CD4-positive, alpha-beta T cell treated with Interferon gamma for 1 hour (primary cell): ENCODE measurements at places on chromosomes 5 and 9.

DNA sequence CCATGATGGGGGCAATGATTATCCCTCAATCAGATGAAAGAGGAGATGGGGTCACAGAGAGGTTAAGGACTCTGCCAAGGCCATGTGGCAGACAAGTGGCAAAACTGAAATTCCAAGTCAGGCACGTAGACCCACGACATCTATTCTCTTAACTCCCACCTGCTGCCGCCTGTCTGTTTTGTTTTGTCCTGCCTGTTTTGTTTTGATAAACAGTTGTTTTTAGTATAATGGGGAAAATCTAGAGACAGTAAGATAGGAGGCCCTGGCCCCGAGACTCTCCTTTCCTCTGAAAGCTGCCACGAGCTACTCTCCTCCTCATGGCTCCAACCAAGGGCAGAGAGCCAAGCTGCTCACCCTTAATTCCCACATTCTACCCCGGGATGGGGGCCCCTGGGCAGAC, 4.9 kb downstream of the FSTL4 start:
- DNase-seq, result no peak

- no peak for DNase-seq
These were observed 38.2 kb upstream of the GRAMD2B start for GRCh38 chr5:126384985-126385384.

DNA sequence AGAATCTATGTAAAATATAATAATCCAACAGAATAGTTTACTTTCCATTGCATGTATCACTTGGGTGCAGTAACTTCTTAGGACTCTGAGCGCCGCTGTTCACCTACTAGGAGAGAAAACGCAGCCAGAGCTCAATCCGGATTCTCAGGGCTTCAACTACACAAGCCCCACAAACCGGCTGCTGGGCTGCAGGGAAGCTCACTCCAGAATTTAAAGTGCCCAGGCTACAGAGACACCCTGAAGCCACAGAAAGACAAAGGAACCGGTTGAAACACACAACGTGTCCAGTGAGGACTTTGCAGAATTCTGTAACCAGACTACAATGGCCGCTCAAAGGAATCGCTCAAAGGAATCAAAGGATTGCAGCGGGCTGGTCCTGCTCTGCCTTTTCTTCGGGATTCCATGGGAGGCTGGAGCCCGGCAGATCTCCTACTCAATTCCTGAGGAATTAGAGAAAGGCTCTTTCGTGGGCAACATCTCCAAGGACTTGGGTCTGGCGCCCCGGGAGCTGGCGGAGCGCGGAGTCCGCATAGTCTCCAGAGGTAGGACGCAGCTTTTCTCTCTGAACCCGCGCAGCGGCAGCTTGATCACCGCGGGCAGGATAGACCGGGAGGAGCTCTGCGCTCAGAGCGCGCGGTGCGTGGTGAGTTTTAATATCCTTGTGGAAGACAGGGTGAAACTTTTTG, at the start of gene PCDHGA10:
TSS of gene PCDHGA10 (plus strand) at position 134 of the 686 bp plus-strand sequence. CDS start at position 323, 189 bp downstream.
- DNase-seq, result peak; percentile 41

- DNase-seq, result no peak
These were observed 8.3 kb downstream of the NANS start for GRCh38 chr9:98064623-98065392.

DNA sequence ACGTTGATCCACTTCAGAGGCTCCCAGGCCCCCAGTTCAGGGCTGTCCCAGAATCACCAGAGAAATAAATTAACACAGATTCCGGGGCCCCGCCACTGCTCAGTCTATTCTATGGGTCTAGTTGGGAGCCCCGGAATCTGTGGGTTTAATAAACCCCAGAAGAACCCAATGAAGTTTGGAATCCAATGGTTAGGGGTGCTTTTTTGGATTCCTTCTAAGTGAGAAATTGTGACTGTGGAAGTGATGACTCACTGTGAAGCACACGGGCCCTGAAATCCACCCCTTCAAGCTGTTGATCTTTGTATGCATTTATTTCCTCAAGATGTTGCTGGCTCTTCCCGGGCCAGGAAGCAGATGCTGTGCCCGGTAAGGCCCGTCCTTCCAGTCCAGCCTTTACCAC, 57.3 kb upstream of the SLC28A3 start:
- no peak for DNase-seq

- DNase-seq, result no peak
These were observed 625 bp upstream of the UBLCP1 start for GRCh38 chr5:159262472-159262858.

DNA sequence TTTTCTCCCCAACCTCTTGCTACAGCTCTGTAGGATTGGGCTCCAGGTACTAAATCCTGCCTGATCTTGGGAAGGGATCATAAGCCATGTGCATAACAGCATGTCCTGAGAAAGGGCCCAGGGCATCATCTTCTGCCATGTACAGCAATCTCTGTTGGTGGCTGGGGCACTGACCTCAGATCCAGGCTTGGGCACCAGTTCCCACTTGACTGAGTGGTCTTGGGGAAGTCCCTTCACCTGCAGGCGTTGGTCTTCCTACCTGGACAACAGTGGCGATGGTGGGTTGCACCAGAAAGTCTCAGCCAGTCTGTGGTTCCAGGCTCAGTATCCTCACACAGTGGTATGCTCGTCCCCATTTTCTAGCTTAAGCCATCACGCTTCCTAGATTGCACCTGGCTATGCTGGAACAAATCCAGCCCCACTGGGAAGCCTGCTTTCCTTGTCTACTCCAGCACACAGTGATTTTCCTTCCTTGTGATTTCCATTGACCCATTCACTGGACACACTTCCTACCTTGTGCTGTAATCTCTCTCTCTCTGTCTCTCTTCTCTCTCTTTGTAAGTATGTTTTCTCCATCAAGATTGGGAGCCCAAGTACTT, 121.7 kb upstream of the PITX1 start:
- DNase-seq, result no peak

DNA sequence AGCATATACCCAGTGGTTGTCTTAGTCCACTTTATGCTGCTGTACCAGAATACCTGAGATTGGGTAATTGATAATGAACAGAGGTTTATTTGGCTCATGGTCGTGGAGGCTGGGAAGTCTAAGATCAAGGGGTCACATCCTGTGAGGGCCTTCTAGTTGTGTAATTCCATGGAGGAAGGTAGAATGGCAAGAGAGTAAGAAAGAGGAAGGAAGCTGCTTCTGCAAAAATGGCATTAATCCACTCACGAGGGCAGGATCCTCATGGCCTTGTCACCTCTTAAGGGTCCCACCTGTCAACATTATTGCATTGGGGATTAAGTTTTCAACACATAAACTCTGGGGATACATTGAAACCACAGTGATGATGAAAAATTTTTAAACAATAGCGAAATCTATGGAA, 17.0 kb downstream of the BTNL8 start:
- DNase-seq, result no peak

DNA sequence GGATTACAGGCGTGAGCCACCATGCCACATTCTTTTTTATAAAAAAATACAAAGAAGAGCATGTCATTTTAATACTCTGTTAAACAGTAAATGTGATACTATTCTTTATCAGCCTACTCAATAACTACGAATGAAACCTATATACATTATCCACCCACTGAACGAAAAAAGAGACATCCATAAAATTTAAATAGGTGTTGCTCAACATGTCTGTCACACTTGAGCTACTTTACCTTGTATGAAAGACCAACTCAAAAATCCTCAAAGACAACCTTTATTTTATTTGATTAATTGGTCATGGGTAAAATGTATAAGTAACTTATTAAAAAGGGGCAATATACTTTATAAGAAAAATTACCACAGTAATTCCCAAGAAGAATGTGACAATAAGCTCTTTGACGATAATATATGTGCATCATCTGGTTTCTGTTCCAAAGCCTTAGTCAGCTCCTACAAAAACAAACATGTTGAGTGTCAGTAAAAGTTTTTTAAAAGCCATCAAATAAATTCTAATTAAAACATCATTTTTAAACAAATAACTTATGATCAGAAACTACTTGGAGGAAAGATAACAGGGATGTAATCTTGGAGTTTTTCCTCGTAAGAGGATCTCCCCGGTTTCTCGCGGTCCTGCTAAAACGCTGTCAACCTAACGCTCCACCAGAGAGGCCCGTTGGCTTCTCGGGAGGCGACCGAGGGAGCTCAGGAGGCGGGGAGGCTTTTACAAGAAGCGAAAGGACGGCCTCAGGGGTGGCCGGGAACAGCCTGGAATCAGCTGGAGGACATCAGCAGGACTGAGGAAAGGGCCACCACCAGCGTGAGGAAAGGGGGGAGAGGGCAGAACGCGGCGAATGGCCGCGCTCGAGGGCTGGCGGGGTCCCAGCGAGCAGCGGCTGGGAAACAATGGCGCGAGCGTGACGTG, 13.5 kb upstream of the ANKRD18B start:
- peak; percentile 9 for DNase-seq

DNA sequence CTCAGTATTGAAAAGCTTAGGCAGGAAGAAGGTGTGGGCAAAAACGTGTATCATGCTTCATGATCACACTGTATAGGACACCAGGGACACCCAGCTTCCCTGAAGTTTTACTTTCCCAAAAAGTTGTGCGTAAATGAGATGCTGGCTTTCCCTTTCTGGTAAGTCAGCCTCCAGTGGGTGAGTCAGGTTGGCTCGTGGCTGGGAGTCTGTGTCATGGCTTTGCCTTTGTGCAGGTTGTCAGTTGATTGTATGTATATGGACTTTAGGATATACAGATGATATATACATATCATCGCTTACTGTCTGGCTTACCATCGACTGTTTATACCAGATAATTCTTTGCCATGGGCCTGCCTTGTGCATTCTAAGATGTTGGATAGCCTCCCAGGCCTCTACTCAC, 34.2 kb downstream of the ADRB2 start:
- DNase-seq, result no peak

DNA sequence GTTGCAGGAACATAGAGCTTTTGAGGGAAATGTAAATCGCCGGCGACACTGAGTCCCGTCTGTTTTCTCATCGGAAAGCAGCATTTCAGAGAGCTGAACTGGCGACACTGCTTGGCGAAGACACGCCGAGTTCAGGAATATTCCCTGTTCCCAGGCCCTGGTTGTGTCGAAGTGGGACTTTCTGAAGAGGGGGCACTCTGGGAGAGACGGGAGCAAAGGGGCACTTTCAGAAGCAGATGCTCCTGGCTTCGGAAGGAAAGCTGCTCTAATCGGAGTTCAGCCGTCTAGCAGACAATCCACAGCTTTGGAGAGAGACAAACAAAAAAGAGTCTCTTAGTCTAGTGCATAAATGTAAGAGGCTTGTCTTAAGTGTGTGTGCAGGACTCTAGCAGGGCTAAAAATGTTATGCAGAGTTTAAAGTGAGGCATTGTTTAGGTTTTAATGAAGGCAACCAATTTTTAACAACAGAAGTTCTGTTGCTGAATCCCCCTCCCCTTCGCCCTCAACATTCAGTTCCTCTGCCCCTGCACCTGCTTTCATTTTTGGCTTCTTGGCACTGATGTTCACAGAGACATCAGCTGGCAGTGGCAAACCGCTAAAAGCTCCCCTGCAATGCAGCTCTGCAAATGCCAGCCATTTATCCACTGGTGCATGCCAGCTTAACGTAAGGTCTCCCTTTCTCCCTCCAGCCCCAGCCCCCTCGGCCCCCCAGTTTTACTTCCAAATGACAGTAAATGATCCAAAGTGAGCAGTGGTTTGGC, 289.5 kb upstream of the MPDZ start:
- DNase-seq, result no peak

- DNase-seq, result no peak
These were observed 290.1 kb upstream of the MPDZ start for GRCh38 chr9:13569602-13570067.

DNA sequence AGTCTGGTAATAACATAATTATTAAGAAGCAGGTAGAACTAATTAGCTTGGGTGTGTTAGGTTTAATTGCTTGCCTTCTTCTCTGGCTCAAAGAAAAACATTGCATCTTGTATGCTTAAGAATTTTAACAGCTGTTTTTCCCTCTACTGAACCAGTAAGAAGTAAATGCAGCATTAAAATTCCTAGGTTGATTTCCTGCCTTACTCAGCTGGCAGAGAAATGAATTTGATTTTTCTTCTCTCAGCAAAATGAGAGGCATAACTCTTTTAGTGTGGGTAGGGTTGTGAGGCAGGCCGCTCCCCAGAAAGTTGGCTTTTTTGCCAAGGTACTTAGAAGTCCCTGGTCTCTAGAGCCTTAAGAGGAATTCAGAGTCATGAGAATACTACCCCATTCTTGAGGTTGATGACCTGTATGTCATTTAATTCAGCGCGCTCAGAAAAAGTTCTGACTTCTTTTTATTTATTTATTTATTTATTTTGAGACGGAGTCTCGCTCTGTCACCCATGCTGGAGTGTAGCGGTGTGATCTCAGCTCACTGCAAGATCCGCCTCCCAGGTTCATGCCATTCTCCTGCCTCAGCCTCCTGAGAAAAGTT, 302.6 kb downstream of the ARHGEF28 start:
- no peak for DNase-seq

- DNase-seq, result peak; percentile 22
These were observed 3.2 kb downstream of the SH3PXD2B start for GRCh38 chr5:172450861-172451695.

DNA sequence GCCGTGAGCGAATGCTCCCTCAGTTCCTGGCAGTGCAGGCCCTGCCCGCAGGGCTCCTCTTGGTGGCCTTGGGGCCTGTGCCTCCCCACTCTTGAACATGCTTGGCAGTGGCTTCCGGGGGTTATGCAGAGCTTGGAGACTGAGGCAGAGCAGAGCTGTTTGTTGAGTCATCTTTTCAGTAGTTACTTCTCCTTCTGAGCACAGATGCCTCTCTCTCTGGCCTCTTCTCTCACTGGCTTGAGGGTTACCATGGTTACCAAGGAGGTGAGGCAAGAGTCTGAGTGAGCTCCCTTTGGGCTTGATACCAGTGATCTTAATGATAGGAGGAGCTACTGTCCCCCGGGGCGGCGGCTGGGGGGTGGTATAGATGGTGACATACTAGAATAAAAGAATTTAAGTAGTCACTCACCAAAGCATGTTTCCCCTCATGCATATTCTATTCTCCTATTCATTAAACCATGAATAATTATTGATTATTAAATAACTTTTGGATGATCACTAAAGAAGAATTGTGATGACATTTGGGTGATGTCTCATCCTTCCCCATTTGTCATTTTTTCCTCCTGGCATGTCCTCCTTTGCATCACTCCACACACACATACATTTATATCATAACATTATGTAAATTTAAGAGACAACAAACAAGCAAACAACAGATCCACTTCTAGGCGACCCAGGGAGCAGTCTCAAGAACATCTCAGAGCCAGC, 111.1 kb downstream of the ARHGAP26 start:
- DNase-seq, result peak; percentile 67

- no peak for DNase-seq
These were observed 141.7 kb downstream of the AUH start for GRCh38 chr9:91220021-91220420.

GRCh38 chr5:102649731-102650130, 105.4 kb upstream of the PAM start:
- no peak for DNase-seq

GRCh38 chr9:127138444-127138843, 16.0 kb upstream of the ANGPTL2 start:
- no peak for DNase-seq

GRCh38 chr9:131984564-131984963, 95.1 kb downstream of the MED27 start:
- no peak for DNase-seq

GRCh38 chr9:12183321-12183720, 509.9 kb upstream of the TYRP1 start:
- no peak for DNase-seq

GRCh38 chr5:135246605-135246922, 152.5 kb downstream of the MACROH2A1 start:
- DNase-seq, result no peak

GRCh38 chr5:100828071-100828897, 74.8 kb downstream of the ST8SIA4 start:
- no peak for DNase-seq
